ENCODE measurements at places on chromosomes 12 and 14.

DNA sequence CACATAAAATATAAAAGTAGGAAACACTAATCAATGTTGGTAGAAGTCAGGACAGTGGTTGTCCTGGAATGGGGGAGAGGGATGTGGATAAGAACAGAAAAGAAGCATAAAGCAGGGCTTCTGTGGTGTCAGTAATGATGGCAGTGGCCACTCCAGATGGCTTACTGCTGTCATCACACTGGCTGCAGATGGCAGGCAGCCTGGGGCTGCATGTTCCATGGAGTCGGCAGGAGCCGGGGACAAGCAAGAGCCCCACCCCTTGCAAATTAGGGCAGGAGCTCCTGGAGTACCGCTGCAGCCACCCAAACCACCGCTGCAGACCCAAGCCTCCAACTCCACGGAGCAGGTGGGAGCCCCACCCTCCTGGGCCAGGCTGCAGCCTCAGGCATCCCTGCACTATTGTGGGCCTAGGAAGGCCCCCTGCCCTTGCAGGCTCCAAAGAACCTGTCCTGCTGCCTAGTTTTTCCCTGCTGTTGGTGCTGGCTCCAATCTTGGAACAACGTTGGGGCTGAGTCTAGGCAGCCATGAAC is 28.8 kb upstream of the SLC5A8 start:
- DNase-seq: no peak

DNA sequence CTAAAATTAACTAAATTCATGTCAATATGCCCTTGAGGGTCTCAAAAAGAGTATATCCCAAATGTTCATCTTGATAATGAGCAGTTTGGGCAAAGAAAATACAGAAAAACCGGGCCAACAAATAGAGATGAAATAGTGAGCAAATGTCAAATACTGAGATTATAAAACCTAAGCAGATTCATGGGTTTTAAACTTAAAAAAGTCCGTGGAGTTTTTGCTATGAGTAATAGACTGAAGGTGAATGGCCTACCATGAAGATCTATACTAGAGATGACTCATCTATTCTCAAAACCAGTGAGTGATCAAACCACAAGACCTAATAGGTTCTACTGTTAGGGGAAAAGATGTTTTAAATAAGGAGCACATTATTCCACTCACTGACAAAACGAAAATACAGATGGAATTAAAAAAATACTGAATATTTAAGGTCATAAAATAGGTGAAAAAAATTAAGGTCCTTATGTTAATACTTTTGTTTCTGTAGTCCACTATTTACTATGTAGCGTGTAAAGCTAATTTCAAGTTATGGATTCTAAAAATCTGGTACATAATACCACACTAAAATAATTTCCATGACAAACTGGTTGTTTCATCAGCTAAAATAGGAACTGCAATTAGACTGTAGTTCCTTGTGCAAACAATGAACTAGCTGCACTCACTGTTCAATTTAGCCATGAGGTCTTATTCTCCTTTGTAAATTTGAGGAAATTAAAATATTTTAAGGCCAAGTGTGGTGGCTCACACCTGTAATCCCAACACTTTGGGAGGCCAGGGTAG is 5.0 kb downstream of the HNRNPC start:
- DNase-seq: peak; percentile 87

GRCh38 chr14:100871234-100872186 is 32.0 kb downstream of the RTL1 start:
- peak; percentile 3 for DNase-seq

- no peak for DNase-seq
Observed at GRCh38 chr12:116545936-116546335, 13.2 kb upstream of the MAP1LC3B2 start.

DNA sequence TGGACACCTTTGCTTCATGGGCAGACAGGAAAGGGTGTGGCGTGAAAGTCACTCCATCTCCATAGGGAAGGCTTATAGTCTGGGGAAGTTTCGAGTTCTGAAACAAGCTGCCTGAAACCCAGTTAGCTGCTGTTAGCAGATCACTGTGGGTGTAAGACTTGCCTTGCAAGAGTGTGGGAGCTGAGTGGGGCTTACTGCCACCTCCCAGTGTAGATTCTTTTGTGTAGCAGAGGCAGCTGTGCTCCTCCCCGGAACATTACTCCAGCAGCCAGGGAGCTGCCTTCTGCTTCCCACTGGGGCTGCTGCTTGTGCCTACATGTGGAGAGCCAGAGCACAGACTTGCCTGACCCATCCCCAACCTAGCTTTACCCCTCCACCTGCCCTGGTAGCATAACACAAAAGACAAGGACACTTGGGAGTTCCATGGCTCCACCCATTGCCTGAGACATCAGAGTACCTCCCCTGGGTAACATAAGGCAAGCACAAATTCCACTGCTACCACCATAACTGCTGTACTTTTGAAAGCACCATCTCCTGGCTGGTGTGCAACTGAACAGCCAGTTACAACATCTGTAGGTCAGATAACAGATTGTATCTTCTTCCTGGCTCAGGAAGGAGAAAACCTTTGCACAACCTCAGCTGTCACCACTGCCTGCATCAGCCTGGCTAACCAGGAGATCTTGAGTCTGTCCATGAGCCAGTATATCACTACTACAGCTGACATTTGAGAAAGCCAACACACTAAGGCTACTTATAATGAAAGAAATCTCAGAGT is 69.5 kb downstream of the ADAMTS20 start:
- no peak for DNase-seq

DNA sequence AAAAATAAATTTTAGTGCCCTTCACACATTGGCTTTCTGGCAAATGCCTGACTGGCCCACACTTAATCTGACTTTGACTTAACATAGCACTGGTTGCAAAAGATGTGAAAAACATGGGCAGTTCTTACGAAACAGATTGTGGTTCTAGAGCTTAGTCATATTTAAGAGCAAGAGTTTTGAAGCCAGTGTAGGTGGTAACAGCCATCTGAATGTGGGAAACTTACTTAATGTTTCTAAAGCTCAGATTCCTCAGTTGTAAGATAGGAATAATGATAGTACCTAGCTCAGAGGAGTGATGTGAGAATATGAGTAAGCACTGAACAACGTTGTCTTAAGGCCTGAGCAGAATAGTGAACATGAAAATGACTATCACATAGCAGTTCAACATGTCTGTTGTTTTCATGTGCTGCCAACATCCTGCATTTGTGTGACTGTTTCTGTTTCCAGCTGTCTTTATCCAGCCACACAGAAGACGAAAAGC is 262.7 kb downstream of the SYT1 start:
- DNase-seq: peak; percentile 76

DNA sequence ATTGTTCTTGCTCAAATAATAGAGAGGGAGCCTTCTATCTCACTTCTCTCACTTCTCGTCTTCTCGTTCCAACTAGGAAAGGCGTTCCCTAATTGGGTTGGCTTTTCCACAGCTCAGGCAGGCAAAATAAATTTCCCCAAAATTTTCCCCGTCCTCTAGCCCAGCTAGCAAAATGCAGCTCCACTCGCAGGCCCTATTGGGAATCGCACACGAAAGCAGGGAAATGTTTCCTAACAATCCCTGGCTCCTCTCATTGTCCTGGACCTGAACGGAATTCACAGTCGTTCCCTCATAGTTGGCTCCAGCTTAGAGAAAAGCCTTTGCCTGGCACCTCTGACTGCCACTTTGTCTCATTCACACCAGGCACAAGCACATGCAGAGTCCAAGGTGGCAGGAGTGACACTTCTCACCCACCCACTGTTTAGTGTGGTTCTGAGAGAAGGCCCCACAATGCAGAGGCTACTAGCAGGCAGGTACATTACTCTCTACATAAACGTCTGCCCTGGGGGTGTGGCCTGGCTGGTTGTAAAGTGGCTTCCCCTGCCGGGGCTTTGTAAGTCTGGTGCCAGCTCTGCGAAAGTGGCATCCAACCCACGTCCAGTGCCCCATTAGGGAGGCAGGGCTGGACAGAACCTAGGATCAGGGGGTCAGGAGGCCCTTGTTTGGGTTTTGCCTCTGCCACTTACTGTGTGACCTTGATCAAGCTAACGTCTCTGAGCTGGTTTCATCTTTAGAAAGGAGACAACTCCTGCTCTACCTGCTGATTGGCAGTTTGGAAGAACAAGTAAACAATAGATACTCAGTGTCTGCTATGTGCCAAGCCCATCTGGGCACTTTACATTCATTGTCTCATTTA is 4.2 kb downstream of the SERPINA10 start:
- DNase-seq: no peak

DNA sequence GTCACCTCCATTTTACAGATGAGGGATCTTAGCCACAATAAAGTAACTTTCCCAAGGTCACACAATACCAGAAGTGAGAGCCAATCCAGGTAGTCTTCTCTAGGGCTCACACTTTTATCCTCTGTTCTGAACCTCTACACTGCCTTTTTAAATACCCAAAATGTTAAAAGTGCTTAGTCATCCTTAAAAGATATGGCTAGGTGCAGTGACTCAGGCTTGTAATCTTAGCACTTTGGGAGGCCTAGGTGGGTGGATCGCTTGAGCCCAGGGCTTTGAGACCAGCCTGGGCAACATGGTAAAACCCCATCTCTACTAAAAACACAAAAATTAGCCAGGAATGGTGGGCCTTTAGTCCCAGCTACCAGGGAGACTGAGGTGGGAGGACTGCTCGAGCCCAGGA is 104.1 kb upstream of the PPP4R3A start:
- DNase-seq: no peak

GRCh38 chr14:32471181-32471580 is 142.1 kb downstream of the AKAP6 start:
- no peak for DNase-seq

- no peak for DNase-seq
Observed at GRCh38 chr14:99508896-99509629, 27.9 kb downstream of the CCNK start.

DNA sequence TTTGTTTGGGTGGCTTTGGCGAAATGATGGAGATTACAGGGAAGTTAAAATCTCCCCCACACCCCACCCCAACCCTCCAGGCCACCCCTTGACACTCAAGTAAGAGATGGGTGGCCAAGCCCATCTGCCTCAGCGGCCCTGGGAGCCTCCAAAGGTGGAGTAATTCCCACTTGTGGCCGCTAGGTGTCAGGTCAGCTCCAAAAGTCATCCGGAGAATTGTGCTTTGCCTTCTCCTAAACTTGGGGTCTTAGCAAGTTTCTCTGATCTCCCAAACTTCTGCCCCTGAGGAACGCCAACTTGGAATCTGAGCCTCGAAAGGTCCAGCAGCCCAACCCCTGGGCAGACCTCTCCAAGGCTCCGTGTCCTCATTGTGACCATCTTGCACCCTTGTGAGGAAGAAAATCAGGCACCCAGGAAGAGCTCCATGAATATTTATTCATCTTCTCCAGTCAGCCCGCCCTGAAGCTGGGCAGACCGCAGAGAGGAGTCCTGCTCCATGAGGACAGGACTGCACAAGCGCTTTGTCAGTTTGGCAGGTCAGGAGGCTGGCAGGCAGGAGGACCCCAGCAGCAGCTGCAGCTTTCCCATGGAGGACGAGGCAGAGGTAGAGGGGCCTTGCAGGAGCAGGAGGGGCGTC is 46.7 kb downstream of the LRRC74A start:
- DNase-seq: peak; percentile 43

GRCh38 chr12:51323317-51323960 is 535 bp downstream of the BIN2 start:
- DNase-seq: no peak

DNA sequence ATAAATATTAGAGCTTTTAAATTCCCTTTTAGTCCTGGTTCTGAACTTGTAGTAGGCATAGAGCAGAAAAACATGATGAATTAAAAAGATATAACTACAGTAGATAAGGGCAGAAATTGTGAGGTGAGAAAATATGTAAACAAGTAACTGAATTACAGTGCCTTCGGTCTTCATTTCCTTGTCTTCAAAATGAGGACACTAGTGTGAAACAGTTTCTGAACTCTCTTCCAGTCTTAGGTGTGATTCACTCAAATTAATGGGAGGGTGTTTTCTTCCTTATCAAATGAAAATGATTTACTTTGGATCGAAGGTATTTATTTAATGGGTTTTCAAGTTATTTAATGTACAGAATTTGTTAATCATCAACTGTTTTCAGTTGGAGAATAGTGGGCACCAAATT is 1.5 kb downstream of the FGD4 start:
- no peak for DNase-seq

DNA sequence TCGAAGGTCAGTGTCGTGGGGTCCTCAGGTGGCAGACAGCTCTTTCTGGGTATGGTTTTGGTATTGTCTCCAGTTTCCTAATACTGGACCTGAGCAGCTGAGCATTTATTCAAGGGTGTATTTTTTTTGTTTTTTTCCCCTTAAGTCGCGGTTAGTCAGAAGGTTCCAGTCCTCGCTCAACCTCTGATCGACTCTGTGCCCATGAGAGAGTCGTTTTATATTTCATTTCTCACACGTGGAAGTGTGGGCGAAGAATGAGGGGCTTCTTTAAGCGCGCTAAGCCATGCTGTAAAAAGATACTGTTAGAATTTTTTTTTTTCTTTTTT is 499 bp downstream of the MIPOL1 start:
- no peak for DNase-seq

GRCh38 chr12:72242946-72243345 is 29.2 kb upstream of the TRHDE start:
- DNase-seq: no peak

GRCh38 chr14:36665887-36666415 is 4.3 kb downstream of the PAX9 start:
- no peak for DNase-seq

- DNase-seq: no peak
Observed at GRCh38 chr12:29957835-29958234, 174.1 kb upstream of the TMTC1 start.

DNA sequence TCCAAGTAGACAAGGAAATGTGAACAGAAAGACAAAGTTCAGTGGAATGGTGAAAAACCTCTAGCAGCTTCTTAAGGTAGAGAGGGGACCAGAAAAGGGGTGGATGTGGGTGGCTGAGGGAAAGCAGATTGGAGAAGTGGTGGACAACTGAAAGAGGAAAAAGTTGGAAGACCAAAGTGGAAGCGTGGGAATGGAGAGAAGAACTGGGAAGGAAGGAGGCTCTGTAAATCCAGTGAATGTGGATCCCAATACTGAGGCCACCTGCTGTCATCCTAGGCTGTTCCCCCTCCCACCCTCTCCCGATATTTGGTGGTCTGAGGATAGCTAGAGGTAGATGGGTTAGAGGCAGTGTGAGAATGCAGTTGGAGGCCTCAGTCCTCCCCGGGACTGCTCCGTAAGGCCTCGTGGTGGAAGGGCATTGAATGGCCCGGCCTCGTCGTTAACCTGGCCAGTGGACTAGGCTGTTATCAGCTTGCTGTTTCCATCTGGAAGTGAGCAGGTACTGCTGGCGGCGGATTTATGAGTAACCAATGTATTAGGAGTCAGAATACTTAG is 822 bp upstream of the POU6F1 start:
- DNase-seq: no peak
